ENCODE measurements at places on chromosomes 3 and 15. TPM values are rescaled to one million over a fixed set of nuclear protein-coding genes. Genes with fewer than 3 reads are reported as not detected.

The RASL12 gene
- 17.4 TPM for total RNA-seq

The GPR160 gene
- 0.60 TPM for total RNA-seq

DNA sequence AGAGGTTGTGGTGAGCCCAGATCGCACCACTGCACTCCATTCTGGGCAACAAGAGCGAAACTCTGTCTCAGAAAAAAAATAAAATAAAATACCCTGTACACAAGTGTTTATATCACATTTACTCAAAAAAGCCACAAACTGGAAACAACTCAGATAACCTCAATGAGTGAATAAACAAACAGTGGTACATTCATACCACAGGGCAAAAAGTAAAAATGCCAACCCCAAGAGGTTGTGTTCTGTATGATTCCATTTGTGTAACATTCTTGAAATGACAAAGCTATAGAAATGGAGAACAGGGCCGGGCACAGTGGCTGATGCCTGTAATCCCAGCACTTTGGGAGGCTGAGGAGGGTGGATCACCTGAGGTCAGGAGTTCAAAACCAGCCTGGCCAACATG is 12.9 kb downstream of the EDC3 start:
- no peak for DNase-seq

DNA sequence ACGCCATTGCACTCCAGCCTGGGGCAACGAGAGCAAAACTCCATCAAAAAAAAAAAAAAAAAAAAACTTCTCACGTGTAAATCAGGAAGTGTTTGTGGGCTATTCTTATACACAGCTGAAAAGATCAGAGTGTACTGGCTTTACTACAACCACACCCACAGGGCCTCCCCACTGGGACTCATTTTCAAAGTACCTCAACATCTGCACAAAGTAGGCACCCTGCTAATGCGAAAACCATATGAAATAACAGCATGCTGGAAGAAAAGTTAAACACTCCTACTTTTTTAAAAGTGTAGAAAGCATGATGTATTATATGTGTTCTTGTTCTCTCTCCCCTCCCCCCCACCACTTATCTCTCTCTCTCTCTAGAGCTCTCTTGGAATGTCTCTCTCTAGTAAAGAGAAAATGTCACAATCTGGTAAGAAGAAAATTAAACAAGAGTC is 11.1 kb downstream of the UACA start:
- DNase-seq = no peak

DNA sequence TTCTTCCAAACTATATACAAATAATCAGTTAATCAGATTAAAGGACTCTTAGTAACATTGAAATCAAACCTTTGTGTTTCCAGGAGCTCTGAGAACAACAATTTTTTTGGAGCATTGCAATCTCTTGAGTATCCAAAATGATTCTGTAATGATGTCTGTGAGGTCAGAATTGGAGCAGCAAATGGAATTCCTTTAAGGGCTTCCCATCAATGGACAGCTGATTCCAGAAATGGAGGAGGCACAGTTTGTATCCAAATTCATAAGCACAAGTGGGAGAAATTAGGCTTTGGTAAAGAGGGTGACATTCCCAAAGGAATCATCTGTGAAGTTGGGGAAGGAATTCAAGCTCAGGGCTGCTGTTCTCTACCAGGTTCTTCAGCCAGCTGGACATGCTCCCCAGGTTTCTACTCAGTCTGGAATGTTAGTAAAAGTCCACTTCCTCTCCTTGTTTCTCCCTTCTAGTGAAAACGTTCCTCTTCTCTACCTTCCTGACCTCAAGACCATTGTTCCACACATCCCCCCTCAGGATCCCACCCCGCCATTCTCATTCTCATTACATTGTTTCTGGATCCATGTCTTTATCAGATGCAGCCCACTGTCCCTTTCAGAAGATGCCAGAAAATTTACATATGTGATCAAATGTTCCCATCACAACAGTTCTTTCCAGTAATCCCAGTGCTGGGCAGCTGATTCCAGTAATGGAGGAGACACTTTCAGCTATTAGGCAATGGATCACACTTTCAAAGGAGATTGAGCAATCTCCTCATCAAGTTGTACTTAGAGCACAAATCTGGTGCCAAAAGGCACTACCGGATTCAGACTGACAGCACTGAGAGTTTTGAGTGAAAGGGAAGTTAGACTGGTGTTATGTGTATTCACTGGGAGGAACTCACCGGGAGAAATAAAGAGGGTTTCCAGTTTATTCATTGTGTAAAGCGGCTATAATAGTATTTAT is 391.3 kb upstream of the TPRG1 start:
- no peak for DNase-seq

DNA sequence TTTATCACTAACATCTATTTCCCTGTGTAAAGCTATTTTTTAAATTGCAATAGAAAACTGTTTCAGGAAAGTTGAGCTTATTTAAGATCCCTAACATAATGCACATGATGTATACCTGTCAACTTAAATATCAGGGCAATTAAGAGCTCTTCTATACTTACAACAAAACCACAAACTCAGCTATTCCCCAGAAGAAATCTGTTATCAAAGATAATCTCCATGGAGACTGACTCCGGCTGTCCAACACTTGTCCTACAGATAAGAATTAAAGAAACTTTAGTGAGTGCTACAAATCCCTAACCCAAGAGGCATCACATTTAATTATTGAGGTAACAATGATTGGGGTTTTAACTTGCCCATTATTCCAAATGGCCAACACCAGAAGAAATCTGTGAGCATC is 3.4 kb downstream of the SELENOK start:
- DNase-seq = no peak
